ENCODE measurements at places on chromosomes 5 and 9.

DNA sequence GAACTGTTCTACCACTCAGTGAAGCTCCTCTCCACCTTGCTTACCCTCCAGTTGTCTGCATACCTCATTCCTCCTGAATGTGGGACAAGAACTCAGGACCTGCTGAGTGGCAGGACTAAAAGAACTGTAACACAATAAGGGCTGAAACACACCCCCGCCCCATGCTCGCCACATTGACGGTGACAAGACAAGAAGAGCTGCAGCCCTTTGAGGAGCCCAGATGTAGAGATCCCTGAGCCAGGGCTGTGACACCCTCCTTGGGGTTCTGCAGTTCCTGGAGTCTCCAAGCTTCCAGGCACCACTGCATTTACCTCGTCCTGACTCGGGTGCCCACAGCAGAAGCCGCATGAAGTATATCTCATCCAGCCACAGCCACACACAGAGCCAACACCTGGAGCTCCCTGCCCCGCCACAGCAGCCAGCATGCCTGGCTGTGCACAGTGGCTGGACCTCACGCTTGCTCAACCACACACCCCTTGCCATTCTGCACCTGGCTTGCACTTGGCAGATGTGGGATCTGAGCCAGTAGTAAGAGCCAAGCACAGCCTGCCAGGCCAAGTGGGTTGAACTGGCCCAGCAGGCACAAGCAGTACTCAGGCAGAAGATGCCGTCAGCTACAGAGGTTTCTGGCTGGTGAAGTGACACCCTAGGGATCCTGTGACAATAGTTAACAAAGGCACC, 166.1 kb downstream of the RNF180 start:
- DNase-seq, result no peak

GRCh38 chr5:81146031-81146430, 87.1 kb upstream of the CKMT2 start:
- no peak for DNase-seq

DNA sequence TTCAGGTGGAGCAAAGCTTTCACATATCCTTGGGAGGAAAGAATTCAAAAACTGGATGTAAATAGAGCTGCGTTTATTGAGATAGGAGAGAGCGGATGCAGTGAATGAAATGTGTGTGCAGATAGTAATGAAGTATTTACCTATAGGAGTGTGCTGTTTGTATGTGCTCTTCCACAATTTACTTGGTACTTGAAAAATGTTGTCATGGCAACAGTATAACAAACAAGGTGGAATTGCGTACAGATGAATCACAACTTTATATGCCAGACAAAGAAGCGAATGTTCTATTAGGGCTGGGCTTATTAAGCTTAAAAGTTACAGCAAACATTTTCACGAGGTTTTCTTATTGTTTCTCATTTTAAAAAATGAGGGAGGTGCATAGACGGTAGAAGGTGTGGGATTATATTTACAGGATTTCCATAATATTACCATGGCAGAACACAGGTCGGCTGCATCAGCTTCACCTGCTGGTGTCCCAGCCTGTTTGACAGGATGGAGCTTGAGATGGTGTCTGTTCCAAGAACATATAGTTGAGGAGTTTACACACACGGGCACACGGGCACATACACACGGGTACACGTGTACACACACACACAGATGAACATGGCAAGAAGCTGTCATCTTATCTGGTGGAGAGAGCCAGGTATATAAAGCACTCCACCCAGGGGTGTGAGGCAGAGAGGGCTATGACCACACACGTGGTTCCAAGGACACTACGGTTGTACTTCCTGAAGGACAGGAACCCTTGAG, 155.7 kb downstream of the RMI1 start:
- no peak for DNase-seq

DNA sequence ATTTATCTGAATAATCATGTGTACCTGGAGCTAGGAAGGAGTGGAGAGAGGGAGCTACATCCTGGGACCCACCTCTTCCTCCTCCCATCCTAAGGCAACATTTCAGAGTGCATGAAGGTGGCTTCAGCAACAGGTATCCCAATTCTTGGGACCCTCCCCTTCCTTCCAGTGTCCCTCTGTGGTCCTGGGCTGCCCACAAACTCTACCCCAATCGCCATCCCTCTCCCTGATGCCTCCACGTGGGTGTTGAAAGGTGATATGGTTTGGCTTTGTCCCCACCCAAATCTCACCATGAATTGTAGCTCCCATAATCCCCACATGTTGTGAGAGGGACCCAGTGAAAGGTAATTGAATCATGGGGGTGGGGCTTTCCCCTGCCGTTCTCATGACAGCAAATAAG, 121.4 kb downstream of the MED10 start:
- no peak for DNase-seq

DNA sequence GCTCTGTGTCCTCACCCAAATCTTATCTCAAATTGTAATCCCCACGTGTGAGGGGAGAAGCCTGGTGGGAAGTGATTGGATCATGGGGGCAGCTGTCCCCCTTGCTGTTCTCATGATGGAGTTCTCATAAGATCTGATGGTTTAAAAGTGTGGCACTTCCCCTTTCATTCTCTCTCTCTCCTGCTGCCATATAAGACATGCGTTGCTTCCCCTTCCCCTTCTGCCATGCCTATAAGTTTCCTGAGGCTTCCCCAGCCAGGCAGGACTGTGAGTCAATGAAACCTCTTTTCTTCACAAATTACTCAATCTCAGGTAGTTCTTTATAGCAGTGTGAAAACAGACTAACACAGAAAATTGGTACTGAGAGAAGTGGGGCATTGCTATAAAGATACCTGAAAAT, 107.7 kb downstream of the DMAC1 start:
- no peak for DNase-seq

DNA sequence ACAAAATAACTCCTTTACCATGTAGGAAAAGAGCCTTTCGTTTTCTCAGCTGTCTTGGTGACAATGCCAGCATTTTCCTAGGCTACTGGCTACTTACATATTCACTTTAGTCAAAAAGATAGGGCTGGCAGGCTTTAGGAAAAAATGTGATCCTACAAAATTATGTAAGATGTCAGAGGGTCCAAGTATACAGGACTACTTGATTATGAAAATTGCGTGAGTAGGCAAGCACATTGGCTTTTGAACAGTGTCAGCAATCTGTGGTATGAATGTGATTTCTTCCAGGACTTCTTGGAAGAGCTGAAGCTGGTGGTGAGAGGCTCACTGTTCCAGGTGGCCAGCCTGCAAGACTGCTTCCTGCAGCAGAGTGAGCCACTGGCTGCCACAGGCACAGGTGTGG, 22.8 kb downstream of the THBS4 start:
- DNase-seq, result no peak

DNA sequence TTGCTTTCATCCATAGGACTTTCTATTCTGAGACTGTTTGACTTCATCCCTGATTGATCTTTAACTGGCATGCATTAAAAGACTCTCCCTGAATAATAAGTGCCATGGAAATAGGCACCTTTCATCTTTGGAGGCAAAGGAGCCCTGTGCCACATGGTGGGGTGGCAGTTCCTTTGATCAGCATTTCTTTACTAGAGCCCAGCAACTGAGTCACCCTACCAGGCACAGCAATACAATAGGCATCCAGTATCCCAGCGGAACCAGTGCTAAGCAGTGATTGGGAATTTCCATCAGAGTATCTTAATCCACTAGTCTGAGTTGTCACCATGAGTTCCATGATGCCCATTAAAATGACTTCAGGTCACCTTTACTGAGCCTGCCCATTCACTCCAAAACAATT, 476.1 kb upstream of the MPDZ start:
- no peak for DNase-seq

- DNase-seq, result peak; percentile 15
Measured at GRCh38 chr5:143448518-143448917, 45.0 kb upstream of the NR3C1 start.

GRCh38 chr5:71883742-71884103, 164.6 kb downstream of the CARTPT start:
- DNase-seq, result no peak

DNA sequence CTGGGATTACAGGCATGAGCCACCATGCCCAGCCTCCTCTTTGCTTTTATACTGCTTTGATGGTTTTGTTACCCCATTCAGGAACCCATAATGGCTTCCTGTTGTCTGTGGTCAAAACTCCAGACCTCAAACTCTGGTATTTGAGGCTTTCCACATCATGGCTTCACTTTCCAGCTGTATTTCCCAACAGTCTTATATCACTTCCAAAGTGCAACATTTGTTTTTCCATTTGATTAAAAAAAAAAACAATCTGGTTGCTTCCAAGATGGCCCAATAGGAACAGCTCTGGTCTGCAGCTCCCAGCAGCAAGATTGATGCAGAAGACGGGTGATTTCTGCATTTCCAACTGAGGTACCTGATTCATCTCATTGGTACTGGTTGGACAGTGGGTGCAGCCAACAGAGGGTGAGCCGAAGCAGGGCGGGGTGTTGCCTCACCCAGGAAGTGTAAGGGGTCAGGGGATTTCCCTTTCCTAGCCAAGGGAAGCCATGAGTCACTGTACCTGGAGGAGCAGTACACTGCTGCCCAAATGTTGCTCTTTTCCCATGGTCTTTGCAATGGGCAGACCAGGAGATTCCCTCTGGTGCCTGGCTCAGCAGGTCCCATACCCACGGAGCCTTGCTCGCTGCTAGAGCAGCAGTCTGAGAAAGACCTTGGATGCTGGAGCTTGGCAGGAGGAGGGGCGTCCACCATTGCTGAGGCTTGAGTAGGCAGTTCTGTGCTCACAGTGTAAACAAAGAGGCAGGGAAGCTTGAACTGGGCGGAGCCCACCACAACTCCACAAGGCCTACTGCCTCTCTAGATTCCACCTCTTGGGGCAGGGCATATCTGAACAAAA, 458.4 kb downstream of the KDM4C start:
- DNase-seq, result no peak

DNA sequence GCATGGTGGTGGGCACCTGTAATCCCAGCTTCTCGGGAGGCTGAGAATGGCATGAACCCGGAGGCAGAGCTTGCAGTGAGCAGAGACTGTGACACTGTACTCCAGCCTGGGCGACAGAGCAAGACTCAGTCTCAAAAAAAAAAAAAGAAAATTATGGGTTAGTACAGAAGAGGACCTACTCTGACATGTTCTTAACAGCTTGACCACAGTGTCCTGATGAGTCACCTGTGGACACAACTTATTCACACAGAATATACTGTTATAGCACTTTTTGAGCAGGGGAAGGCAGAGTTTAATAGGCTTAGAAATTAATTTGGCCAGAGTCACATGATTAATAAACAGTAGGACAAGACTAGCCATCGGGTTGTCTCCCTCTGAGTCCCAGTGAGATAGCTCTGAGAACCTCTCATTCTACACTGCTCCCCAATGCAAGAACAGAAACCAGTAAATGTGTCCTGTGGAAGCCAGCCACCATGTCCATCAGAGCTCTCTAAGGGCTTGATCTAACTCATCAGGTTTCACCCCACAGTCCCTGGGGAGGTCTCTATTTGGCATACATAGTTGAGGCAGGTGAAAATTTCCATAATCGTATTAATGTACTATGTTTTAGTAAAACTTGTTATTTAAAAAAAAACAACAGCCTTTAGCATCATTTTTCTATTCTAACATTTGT, 1077.9 kb upstream of the C9orf72 start:
- DNase-seq, result no peak

Data from central memory CD4-positive, alpha-beta T cell (primary cell).